ENCODE measurements at places on chromosomes 12 and 14.

- no peak for DNase-seq
These were observed 40.0 kb upstream of the NR1H4 start for GRCh38 chr12:100433701-100434100.

GRCh38 chr12:98935847-98936246 is 290.8 kb downstream of the APAF1 start:
- no peak for DNase-seq

DNA sequence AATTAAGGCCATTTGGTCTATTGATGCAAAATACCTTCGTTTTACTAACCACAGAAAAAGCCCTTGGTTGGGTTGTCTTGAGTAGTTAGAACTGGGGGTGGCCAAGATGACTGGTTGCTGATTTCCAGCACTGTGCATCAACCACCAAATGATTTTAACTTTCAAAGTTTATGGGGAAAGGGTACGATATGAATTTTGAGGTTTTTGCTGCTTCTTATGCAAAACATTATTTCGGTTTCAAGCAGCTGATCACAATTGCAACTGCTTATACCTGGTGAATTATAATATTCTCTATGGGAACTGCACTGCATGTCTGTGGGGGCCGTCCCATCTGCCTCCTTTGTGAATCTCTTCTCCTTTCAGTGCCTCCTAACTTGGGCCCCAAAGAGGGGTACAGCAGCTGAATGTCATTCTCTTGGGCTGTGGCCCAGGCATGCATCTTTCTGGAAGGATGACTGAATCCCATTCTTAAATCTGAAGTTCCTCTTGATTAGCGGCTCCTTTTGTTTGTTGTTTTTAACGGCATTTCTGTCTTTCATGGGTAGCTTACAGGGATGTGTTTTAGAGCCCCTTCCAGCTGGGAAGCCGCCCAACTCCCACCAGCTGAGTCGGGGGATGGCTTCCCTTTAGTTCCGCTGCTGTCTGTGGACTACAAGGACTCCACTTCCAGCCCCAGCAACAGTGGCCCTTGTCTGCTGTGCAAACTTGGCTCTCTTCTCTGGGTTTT is 479.8 kb downstream of the ZFP36L1 start:
- no peak for DNase-seq

GRCh38 chr14:27686137-27686536 is 1080.5 kb upstream of the FOXG1 start:
- no peak for DNase-seq

- no peak for DNase-seq
These were observed 271.5 kb upstream of the TBX3 start for GRCh38 chr12:114955414-114956014.
